Nephron progenitor cell (in vitro differentiated cells): ENCODE measurements at places on chromosomes 3 and 15.

- no peak for DNase-seq
Observed at GRCh38 chr3:188021041-188021440, 132.9 kb upstream of the LPP start.

- no peak for DNase-seq
Observed at GRCh38 chr3:119628390-119628789, 30.7 kb downstream of the PLA1A start.

GRCh38 chr15:99057697-99058420, 47.0 kb upstream of the SYNM start:
- no peak for DNase-seq

DNA sequence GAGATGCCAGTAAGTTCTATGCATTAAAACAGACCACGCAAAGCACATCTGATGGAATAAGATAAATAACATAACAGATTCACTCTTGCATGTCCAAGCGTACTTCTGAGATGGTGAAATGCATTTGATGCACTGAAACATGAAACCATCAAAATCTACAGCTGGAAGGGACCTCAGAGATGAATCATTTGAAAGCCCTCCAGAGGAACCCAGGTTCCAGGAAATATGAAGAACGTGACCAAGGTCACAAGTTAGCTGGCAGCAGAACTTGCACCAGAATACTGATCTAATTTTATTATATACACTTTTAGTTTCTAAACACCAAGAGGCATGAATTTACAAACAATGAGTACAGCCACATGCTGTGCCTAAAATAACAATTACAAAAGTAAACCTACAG, 957.1 kb downstream of the FHIT start:
- no peak for DNase-seq

DNA sequence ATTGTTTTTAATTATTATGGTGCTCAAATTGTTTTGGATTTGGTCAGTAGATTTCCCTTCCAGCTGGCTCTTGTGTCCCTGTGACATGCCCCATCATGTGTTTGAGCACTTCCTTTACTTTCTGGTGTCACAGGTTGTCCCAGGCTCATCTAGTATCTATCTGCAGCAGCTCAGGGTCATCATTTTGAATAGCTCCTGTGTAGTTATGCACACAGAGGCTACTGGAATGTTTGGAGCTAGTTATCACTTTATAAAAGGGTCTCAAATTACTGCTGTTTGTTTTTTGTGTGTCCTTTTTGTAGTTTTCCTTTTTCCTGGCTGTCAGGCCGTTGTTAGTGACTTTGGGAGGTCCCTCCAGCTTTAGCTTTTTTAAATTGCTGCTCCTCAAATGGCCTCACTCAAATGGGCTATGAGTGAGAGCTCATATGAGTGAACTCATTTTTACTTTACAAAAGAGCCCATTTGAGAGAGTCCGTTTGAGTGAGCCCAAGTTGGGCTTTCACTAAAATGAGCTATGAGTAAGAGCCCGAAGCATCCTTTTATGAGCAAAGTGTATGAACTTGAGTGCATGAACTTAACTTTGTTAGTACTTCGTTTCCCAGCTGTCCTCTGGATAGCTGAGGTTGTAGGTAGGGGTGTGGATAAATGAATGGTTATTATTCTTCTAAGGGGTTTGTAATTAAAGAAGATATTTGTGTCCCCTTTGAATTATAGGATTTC, 43.8 kb downstream of the SQOR start:
- DNase-seq: no peak

DNA sequence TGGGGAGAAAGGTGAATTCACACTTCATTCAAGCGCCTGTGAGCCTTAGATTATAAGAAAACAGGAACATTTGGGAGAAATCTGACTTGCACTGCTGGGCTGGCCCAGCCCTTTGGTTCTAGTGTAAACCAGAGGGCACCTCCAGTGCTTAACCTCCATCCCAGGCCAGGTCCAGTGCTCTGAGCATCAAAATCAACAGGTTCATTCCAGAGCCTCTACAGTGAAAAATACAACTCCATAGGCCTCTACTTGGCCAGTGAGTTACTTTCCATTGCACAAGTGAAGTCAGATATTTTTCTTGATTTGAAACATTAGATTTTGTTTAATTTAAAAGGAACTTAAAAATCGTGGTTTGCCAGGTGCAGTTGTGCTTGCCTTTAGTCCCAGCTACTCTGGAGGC, 3.0 kb downstream of the SNUPN start:
- no peak for DNase-seq

DNA sequence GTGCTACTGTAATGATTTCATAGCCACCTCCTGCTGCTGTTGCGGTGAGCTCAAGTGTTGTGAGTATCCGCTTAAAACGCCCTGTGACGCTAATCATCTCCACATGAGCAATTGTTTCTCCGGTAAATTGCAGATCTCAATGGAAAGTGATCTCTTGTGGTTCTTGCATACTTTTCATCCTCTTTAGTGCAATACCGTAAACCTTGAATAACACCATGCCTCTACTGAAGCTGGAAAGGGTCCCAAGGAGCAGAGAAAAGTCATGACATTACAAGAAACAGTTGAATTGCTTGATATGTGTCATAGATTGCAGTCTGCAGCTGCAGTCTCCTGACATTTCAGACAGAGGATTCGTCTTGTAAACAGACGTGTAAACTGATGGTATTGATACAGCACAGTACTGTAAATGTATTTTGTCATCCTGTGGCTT, 6.0 kb upstream of the CEMIP start:
- no peak for DNase-seq
